CD4-positive, alpha-beta T cell treated with Interleukin-15 for 4 hours (primary cell): ENCODE measurements at places on chromosomes 4 and X.

GRCh38 chr4:11548597-11549082, 119.9 kb upstream of the HS3ST1 start:
- no peak for DNase-seq

GRCh38 chrX:68923147-68923546, 94.3 kb downstream of the EFNB1 start:
- DNase-seq, result no peak

GRCh38 chr4:3783693-3784306, 17.6 kb downstream of the ADRA2C start:
- DNase-seq, result no peak

- DNase-seq, result no peak
Observed at GRCh38 chr4:80263541-80264351, 2.7 kb upstream of the FGF5 start.

DNA sequence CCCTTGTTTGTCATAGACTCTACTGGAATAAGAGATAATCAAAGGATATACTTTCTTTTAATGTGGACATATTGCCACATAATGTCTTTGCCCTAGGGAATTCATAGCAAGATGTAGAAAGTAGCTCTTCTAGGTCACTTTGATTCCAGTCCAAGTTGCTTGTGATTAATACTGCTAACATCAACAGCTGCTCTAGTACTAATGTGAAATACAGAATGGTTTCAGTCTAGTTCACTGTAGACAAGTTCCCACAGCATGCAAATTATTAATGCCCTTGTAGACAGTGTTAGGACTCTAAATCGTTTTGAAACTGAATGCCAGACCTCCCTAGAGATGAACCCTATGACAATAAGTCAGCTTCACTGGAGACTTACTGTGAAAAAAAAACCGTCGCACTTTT, 494.6 kb upstream of the ATOH1 start:
- DNase-seq, result no peak

GRCh38 chrX:72126539-72127140, 5.1 kb downstream of the RTL5 start:
- peak; percentile 83 for DNase-seq

DNA sequence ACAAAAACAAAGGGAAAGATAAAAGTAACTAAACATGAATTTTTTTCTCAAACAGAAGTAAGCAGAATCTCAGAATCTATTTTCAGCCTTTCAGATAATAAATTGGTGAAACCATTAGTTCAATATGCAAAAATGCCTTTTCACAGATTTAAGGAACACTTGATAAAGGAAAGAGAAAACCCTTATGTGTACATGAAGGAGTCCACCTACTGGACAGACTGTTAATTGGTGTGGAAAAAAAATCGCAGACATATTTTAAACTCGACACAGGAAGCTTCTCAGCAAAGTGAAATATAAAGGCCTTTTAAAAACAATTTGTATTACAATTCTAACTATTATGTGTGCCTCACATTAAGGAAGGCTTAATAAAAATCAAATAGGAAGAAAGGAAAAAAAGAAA, 22.3 kb downstream of the COX7B2 start:
- no peak for DNase-seq

- DNase-seq, result no peak
Observed at GRCh38 chrX:115576676-115577075, 15.7 kb downstream of the PLS3 start.

GRCh38 chrX:152937236-152937635, 39.4 kb downstream of the ZNF185 start:
- no peak for DNase-seq

GRCh38 chr4:139633661-139634060, 32.0 kb upstream of the MGST2 start:
- no peak for DNase-seq

GRCh38 chrX:103519389-103519788, at the start of gene RAB40A:
RAB40A (minus strand) TSS chrX:103519489; CDS start chrX:103500756, 18,733 bp downstream.
- DNase-seq, result no peak

GRCh38 chr4:166366012-166366411, 493.0 kb downstream of the TLL1 start:
- DNase-seq, result no peak

DNA sequence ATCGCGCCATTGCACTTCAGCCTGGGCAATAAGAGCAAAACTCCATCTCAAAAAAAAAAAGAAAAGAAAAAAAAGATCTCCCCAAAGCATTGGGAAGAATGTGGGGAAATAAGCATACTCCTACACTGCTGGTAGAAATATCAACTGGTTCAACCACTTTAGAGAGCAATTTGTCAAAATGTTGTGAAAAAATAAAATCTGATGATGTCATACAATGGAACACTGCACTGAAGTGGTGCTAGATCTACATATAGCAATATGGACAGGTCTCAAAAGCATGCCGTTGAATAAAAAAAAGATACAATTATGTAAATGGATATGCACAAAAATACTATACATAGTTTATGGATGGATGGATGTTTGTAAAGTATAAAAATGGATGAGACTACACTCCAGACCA, 18.3 kb upstream of the HUWE1 start:
- no peak for DNase-seq

- no peak for DNase-seq
Observed at GRCh38 chr4:15470128-15470475, 420 bp downstream of the CC2D2A start.

- DNase-seq, result no peak
Observed at GRCh38 chrX:37692918-37693317, 7.3 kb downstream of the XK start.

DNA sequence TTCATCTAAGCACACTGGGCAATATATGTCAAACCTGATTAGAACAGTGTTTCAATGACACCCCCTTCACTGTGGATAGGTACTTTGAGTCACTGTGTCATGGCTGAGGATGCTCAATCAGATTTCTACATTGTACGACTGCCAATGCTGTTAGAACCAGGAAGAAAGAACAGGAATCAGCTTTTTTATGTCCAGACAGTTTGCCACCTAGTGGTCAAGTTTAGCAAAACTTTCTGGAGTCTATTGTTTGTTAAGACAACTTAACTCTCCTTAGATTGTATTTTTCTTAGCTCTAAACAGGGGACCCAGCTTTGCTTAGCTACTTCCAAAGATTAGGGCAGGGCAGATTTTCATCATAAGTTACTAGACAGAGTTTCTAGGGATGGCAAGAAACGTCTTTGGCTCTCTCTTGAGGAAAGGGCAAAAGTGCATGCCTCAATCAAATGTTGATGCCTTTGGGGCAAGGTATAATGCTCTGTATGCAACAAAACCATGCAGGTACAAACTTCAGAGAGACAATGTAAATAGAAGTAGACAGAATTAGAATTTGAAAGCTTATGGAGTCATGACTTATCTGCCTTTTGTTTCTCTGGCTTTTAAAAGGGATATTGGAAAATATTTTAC, 40.5 kb upstream of the BMP3 start:
- peak; percentile 57 for DNase-seq

DNA sequence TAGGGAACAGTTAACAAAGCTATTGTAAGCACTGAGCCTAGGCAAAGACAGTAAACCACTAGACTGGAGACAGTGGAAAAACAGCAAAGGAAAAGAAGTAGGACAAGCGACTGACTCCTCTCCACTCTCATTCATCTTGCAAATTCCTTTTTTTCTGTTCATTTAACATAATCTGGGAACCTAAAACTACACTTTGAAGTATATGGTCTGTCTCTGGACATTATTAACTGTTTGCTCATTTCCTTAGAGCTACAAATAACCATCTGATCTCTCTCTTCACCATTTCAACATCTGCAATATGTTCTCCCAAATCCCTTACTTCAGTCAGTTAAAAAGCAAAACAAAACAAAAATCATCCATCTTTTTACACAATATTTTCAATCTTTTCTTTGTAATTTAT, 642 bp downstream of the HMGN5 start:
- DNase-seq, result no peak

DNA sequence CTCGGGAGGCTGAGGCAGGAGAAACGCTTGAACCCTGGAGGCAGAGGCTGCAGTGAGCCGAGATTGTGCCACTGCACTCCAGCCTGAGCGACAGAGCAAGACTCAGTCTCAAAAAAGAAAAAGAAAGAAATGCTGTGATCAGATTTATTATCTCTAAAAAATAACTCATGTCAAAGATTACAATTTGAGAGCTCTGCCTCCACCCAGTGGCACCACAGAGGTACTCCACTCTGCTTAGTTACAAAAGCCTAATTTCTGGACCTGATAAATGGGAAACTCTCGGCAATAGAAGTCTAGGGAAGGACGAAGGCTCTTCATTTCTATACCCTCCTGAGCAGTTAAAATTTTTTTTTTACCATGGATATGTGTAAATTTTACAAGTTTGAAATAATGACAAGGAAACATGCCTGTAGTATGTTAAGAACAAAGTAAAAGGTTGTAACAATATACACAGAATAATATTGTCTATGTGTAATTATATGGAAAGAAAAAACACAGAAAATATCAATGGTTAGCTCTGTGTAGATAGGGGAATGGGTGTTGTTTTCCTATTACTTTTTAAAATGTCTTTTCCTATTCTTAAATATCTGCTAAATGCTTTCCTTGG, 149.8 kb downstream of the STIM2 start:
- DNase-seq, result peak; percentile 62

DNA sequence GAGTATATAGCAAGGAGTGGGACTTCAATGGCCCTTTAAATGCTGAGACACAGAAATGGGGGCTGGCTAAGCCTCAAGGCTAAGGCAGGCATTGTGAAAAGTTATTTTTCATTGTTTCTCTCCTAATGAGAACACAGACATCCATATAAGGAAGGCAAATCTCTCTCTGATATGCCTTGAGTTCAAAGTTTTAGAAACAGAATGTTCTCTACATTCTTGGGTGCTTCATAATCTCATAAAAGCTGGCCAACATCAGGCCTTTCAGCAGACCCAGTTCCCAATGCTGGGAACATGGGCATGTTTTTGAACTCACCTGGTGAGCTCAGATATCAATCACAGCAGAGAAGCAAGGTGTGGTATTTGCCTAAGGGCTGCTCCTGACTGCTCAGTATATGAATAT, 19.4 kb upstream of the RAB40A start:
- no peak for DNase-seq
